ENCODE measurements at places on chromosomes 13 and 19. TPM values are rescaled to one million over a fixed set of nuclear protein-coding genes. Genes with fewer than 3 reads are reported as not detected.

GRCh38 chr13:88014527-88014926, 343.4 kb downstream of the SLITRK5 start:
- no peaks in the 10 kb centered on the region for H3K4me1 ChIP-seq
- no peaks in the 10 kb centered on the region for H3K36me3 ChIP-seq
- no peak overlapping the region for H3K4me3 ChIP-seq
- no peak for DNase-seq

Gene RNF17
- 0.28 TPM for total RNA-seq

DNA sequence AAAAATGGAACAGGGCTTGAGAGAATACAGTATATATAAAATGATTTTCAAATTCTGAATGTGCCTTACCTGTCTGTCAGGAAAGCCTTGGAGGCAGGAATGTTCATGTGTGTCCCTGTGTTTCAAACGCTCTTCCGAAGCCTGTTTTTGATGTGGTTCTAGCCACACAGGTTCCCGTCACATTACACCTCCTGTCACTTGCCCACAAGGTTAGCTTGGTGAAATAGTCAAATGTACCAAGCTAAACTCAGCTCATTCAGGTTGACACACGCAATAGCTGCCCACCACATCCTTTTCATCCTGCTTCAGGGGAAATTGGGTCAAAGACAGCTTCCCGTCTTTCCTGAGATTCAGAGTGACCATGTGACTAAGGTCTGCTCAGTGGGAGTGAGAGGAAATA, 574.0 kb downstream of the EFNB2 start:
- no peak overlapping the region for H3K27ac ChIP-seq
- no peak overlapping the region for H3K4me3 ChIP-seq
- no peaks in the 10 kb centered on the region for H3K36me3 ChIP-seq
- H3K4me1 ChIP-seq: no peaks in the 10 kb centered on the region
- no peak for DNase-seq

DNA sequence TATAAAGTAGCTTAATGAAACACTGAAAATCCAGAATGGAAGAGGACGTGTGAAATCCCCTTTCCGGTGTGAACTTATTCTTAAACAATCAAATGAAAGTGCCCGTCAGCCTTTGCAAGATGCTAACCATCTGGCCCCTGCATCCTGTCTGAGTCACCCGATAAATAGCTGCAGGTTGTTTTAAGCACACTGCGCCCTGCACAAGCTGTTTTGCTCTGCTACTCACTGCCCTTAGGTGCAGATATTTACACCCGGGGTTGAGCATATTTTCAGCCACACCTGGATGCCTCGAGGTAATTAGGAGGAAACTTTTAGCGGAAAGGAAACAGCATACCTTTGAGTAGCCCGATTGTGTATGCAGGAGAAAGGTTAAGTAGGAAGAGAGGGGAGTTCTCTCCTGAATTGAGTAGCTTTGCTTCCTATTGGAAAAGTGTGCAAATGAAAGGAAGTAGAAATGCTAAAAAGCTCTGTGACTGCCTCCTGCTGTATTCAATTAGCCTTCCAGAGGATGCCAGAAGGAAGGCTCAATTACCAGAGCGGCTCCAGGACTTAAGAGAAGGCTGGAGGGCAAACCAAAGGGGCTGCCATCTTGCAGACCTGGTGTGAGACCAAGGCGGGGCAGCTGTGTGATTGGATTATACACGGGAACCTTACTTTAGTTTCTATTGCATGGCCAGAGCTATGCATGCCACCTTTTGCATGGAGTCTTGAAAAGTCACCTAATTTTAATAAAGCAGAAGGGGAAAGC, 42.5 kb downstream of the IRS2 start:
- no peak overlapping the region for H3K27ac ChIP-seq
- no peaks in the 10 kb centered on the region for H3K36me3 ChIP-seq
- H3K4me1 ChIP-seq: no peaks in the 10 kb centered on the region
- no peak overlapping the region for H3K4me3 ChIP-seq

GRCh38 chr19:15926484-15926883, 7.8 kb downstream of the CYP4F11 start:
- DNase-seq: no peak
- H3K27me3 ChIP-seq: peaks cover 23% of the 10 kb centered on the region
- H3K27ac ChIP-seq: no peak overlapping the region
- no peaks in the 10 kb centered on the region for H3K4me1 ChIP-seq

GRCh38 chr19:31338069-31338776, 11.0 kb downstream of the TSHZ3 start:
- no peak overlapping the region for H3K4me3 ChIP-seq
- no peaks in the 10 kb centered on the region for H3K36me3 ChIP-seq
- DNase-seq: peak; percentile 77

Gene ZNF418
- 15.8 TPM for total RNA-seq

Gene MCF2L
- total RNA-seq: 33.5 TPM

GRCh38 chr13:112809332-112810315, 119.8 kb downstream of the ATP11A start:
- H3K27ac ChIP-seq: no peak overlapping the region
- DNase-seq: no peak
- no peaks in the 10 kb centered on the region for H3K36me3 ChIP-seq
- H3K4me1 ChIP-seq: no peaks in the 10 kb centered on the region
- H3K27me3 ChIP-seq: no peaks in the 10 kb centered on the region
- no peak overlapping the region for H3K4me3 ChIP-seq

- no peak overlapping the region for H3K4me3 ChIP-seq
- no peak for DNase-seq
- no peaks in the 10 kb centered on the region for H3K4me1 ChIP-seq
- H3K36me3 ChIP-seq: no peaks in the 10 kb centered on the region
- H3K27ac ChIP-seq: no peak overlapping the region
- peaks cover 43% of the 10 kb centered on the region for H3K27me3 ChIP-seq
Measured at GRCh38 chr19:41920882-41921576, 7.2 kb downstream of the ERFL start.

GRCh38 chr13:24252136-24252535, 57.2 kb upstream of the C1QTNF9 start:
- H3K4me3 ChIP-seq: no peak overlapping the region
- H3K36me3 ChIP-seq: no peaks in the 10 kb centered on the region
- no peak for DNase-seq
- no peaks in the 10 kb centered on the region for H3K27me3 ChIP-seq
- no peaks in the 10 kb centered on the region for H3K4me1 ChIP-seq

GRCh38 chr13:94557684-94558235, 38.2 kb downstream of the TGDS start:
- H3K4me3 ChIP-seq: no peak overlapping the region
- no peak for DNase-seq
- no peaks in the 10 kb centered on the region for H3K36me3 ChIP-seq
- H3K4me1 ChIP-seq: no peaks in the 10 kb centered on the region
- H3K27ac ChIP-seq: no peak overlapping the region
- H3K27me3 ChIP-seq: no peaks in the 10 kb centered on the region

Gene ZNF229
- total RNA-seq: 1.5 TPM

Gene OR2Z1
- total RNA-seq: not detected

DNA sequence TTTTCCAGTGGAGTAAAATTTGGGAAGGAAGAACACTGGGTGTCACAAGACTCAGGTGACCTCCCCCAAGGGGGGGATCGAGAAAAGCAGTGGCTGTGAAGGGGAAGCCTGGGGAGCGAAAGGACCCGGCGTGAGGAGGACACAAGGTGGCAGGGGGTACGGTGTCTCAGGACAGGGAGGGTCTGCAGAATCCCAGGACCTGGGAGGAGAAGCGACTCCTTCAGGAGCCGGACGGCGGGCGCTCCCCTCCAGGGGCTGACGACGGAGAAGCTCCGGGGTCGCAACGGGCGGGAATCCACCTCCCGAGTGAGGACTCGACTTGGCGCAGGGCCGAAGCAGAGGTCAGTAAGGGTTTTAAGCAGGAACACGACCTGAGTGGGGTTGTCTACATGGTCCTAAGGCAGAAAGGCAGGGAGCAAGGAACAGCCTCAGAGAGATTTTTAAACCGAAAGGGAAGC, 529 bp downstream of the ZNF836 start:
- no peaks in the 10 kb centered on the region for H3K36me3 ChIP-seq
- no peaks in the 10 kb centered on the region for H3K27me3 ChIP-seq
- DNase-seq: peak; percentile 29
- H3K4me3 ChIP-seq: peak overlapping the region; percentile 91
- H3K27ac ChIP-seq: peak overlapping the region; percentile 89
- no peaks in the 10 kb centered on the region for H3K4me1 ChIP-seq

GRCh38 chr19:22052644-22053013, 345 bp downstream of the ZNF257 start:
- H3K27me3 ChIP-seq: no peaks in the 10 kb centered on the region
- no peaks in the 10 kb centered on the region for H3K4me1 ChIP-seq
- peak overlapping the region; percentile 60 for H3K4me3 ChIP-seq
- no peak overlapping the region for H3K27ac ChIP-seq
- no peaks in the 10 kb centered on the region for H3K36me3 ChIP-seq

GRCh38 chr13:101450749-101451130, 1.7 kb upstream of the ITGBL1 start:
- no peak overlapping the region for H3K4me3 ChIP-seq
- H3K36me3 ChIP-seq: no peaks in the 10 kb centered on the region
- H3K27me3 ChIP-seq: no peaks in the 10 kb centered on the region
- H3K27ac ChIP-seq: no peak overlapping the region

Gene C19orf73
- total RNA-seq: not detected

DNA sequence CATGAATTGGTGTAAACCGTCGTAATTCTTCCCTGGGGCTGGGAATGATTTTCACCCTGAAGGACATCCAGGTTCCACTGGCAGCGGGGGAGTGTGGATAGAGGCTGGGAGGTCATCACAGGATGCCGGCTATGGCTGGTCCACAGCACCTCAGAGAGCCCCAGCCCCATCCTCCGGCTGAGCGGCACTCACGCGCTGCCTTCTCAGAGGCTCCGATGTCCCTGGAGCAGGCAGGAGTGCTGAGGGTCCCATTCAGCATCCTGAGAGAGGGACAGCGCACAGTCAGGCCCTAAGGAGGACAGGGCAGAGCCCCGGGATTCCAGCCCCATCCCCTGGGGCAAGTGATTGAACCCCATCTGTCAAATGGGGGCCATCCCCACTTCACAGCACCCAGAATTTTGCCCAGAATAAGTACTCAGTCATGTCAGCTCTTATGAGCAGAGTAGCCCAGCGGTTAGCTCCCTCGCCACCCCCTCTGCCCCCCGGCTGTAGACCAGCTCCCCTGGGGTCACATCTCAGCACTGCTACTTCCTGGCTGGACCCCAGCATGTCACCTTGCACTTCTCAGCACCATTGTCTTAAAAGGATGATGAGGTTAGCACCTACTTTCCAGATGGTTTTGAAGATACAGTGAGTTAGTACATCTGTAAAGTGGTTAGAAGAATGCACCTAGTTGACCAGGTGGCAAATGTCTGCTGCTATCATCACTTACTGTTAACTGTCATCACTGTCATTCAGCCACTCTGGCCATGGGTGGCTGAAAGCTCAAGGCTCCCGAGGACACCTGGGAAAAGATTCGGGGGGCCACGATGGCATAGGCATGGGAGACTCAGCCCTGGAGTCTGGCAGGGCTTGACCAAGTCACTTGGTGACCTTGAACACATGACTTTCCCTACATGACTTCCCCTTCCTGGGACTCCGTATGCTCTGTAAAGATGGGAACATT, 11.9 kb downstream of the GRAMD1A start:
- H3K4me3 ChIP-seq: no peak overlapping the region
- no peak for DNase-seq
- no peaks in the 10 kb centered on the region for H3K27me3 ChIP-seq
- H3K27ac ChIP-seq: no peak overlapping the region

Gene NRTN
- 0.35 TPM for total RNA-seq

DNA sequence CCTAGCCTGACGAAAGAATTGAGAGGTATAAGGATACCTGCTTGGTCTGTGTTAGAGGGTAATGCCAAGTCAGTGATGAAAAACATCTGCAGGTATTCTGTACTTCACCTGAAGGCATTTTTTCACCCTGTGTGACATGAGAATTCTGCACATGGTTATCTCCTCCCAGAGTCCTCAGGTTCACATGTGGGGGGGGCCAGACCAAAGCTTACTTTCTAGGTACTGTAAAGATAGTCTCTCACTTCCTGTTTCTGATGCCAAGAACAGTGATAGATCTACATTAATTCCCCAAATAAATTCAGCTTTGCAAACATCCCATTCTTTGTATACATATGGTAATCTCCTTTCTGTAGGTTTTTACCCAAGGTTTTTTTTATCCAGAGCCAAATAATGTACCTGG, 53.4 kb downstream of the GPC6 start:
- H3K27me3 ChIP-seq: no peaks in the 10 kb centered on the region
- no peaks in the 10 kb centered on the region for H3K36me3 ChIP-seq
- DNase-seq: no peak
- no peak overlapping the region for H3K4me3 ChIP-seq
- H3K4me1 ChIP-seq: no peaks in the 10 kb centered on the region

All from uterus (tissue), 4 donors.